ENCODE measurements at places on chromosomes 4 and X. TPM values are rescaled to one million over a fixed set of nuclear protein-coding genes. Genes with fewer than 3 reads are reported as not detected.

The EOLA2 gene
- 39.8 TPM for total RNA-seq

The IL3RA gene
- not detected for total RNA-seq

The MAGEA4 gene
- total RNA-seq, result not detected

The WNK3 gene
- total RNA-seq, result 0.32 TPM

The NEIL3 gene
- total RNA-seq, result 7.5 TPM

The HSFX1 gene
- 1.0 TPM for total RNA-seq

The MGAT4D gene
- not detected for total RNA-seq

The C1QTNF7 gene
- not detected for total RNA-seq

The ADAM29 gene
- not detected for total RNA-seq

The PDGFRA gene
- 2.2 TPM for total RNA-seq

The GLRA3 gene
- not detected for total RNA-seq

The AMTN gene
- not detected for total RNA-seq

The SPP1 gene
- 1.3 TPM for total RNA-seq

The FAM9C gene
- total RNA-seq, result not detected

The CDX4 gene
- total RNA-seq, result not detected

The HMGB2 gene
- total RNA-seq, result 54.3 TPM

The SOD3 gene
- total RNA-seq, result 0.17 TPM

Measured in mammary epithelial cell (primary cell).